Suprapubic skin (tissue), 4 donors: ENCODE measurements at places on chromosomes 5 and 9. TPM values are rescaled to one million over a fixed set of nuclear protein-coding genes. Genes with fewer than 3 reads are reported as not detected.
A peak's percentile ranks its signal among the peaks of the same experiment; 100 is the strongest.

Gene TMEM252
- not detected for total RNA-seq

- DNase-seq = no peak
Observed at GRCh38 chr5:151695464-151695863, 8.7 kb upstream of the SPARC start.

Gene SLC23A1
- 2.3 TPM for total RNA-seq

DNA sequence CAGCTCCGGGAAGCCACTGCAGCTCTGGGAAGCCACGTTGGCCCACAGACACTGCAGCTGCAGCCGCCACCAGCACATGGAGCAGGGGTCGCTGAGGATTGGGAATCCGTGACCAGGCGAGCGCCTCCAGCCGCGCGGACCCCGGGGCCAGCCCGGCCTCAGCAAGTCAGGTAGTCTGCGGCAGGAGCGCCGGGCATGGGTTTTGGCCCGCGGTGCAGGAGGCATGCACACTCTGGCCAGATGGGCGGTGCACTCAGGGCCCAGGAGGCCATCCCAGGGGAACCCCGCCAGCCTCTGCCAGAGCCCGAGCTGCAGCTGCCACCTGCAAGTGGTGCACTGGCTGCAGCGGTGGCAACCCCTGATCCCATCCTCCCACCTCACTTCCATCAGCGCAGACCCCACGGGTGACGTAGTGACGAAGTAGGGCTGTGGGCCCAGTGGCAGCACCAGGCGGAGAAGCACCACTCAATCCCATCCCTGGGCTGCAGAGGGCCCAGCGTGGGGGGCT is 368.3 kb upstream of the SPATA31A5 start:
- no peak for DNase-seq

Gene NUTM2G
- total RNA-seq = not detected

DNA sequence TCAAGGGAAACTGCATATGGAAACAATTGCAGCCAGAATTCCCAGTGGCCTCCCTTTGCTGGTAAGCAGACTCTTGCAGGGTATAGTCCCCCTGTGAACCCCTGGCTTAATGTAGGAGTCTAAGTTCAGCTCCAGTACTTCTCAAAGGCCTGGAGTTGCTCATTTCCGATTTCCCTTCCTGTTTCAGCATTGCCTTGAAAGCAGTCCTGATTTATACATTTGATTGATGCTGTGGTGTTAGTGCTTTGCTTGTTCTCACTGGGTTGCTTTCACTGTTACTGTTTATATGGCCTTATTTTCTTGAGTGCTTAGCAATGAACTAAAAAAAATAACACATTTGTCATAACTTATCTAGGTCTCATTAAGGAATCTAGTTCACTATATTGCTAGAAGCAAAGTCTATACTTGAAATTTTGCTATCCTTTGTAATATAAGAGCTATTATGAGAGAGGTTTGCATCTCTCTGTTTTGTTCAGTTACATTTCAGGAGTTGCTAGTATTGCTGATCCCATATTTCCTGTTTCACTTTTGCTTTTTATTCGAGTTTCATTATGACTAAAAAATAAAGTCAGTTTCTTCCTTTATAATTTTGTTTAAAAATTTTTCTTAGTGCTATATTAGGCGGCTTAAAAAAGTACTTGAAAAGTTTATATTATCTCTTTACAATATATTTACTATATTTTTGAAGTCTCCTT is 122.4 kb upstream of the NMUR2 start:
- no peak for DNase-seq

DNA sequence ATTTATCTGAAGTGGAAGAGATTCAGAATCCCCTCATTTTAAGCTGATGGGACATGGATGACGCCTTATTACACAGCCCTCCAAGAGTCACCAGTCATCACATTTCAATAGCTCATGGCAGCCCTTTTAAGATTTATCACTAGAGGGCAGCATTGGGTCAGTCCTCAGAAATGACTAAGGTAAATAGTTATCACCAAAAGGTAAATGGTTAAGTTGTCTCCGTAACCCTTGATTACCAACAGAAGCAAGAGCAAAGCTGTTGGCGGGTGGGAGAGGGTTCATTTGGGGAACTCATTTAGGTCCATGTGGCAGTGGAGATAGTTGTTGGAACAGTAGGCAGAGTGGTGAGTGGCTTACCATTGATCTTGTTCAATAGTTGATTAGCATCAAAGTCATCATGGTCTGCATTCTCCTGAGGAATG is 12.0 kb upstream of the C9 start:
- no peak for DNase-seq

GRCh38 chr5:75663579-75664284 is 52.5 kb downstream of the ANKDD1B start:
- DNase-seq = no peak

GRCh38 chr9:2679011-2679410 is 38.3 kb upstream of the KCNV2 start:
- DNase-seq = no peak

GRCh38 chr5:59722874-59723273 is 170.7 kb downstream of the PDE4D start:
- DNase-seq = no peak

Gene CLINT1
- total RNA-seq = 112 TPM

- DNase-seq = peak; percentile 76
Observed at GRCh38 chr9:136057236-136058081, 37.6 kb downstream of the NACC2 start.

GRCh38 chr5:149824846-149825245 is 94.7 kb downstream of the PPARGC1B start:
- no peak for DNase-seq

- DNase-seq = no peak
Observed at GRCh38 chr9:5909976-5910375, 19.3 kb downstream of the MLANA start.

DNA sequence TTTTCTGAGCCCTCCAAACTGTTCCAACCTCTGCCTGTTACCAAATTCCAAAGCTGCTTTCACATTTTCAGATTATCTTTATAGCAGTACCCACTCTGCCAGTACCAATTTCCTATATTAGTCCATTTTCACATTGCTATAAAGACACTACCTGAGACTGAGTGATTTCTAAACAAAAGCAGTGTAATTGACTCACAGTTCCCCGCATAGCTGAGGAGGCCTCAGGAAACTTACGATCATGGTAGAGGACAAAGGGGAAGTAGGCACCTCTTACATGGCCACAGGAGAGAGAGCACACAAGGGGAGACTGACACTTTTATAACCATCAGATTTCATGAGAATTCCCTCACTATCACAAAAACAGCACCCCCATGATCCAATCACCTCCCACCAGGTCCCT is 105.0 kb downstream of the DTWD2 start:
- DNase-seq = no peak

Gene GABRA1
- not detected for total RNA-seq

GRCh38 chr5:42583322-42583721 is 160.1 kb downstream of the GHR start:
- DNase-seq = no peak

- DNase-seq = no peak
Observed at GRCh38 chr9:134099123-134099761, 31.4 kb upstream of the BRD3 start.

GRCh38 chr5:55997742-55998351 is 3.1 kb upstream of the IL6ST start:
- DNase-seq = no peak
